NCI-H82 (cell line): ENCODE measurements at places on chromosomes 2 and 18.
A peak's percentile ranks its signal among the peaks of the same experiment; 100 is the strongest.

- no peak for DNase-seq
These were observed 85.3 kb downstream of the FEZ2 start for GRCh38 chr2:36512705-36513104.

- DNase-seq: peak; percentile 22
These were observed 220.7 kb downstream of the PRKCE start for GRCh38 chr2:45872211-45872610.

DNA sequence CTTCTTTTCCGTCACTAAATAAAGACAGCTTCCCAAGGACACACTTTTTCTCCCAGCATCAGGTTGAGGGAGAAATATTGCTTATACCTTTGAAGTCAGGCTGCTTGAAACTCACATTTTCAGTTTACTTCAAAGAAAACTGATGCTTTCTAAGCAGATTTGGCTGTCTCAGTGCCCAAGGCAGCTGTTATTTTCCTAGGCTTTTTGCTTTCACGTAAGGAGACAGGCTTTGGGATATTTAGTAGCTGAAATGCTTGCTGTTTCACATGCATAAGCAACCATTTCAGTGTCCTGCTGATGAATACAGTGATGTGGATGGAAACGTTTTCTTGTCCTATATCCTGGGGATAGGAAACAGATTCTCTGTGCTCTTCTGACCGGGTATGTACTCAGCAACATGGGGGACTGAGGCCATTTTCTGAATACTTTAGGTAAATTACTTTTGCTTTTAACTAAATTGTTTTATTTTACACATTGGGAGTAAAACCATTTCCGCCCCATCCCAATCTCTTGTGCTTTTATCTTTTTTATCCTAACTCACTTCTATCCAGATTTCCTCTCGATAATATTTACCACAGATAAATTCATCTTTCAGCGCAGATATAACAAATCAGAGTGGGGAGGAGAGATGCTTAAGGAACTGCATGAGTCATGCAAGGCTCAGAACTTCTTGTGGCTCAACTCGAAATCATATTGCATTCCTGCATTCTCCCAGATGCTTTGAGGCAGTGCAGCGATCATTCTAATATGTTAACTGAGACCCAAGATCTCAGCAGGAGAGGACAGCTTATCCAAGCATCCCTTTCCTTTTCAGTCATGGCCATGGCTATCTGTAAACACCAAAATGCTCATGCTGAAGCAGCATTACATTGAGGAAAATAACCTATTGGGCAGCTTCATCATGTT is 22.2 kb downstream of the GALR1 start:
- no peak for DNase-seq

DNA sequence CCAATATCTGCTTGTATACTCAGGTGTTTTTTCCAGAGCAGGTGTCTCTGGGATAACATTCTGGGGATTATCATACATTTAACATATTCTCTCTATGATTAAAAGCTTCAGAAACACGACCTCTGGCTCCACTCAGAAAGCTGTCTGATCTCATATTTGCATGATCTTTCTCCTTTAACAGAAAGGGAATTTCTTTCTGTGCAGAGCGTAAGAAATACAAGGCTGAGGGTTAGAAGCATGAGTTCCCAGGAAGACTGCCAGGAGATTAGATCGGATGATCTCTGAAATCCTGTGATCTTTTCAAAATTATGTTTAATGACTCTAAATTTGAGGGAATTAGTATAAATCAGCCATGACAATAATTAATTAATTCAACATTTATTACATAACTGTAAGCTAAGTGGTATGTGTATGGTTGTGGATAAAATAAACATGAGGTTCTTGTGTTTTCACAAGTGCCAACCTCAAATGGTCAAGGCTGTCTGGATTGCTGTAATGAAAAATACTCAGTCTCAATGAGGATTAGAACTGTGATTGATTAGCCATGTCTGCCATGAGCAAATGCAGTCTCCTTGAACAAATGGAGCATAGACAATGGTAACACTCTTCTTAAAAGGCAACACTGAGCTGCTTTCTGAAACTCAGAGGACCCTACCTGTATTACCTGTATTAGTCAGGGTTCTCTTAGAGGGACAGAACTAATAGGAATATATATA is 304.9 kb downstream of the STK39 start:
- peak; percentile 82 for DNase-seq

GRCh38 chr2:237962432-237963084 is 4.3 kb upstream of the UBE2F start:
- DNase-seq: no peak

DNA sequence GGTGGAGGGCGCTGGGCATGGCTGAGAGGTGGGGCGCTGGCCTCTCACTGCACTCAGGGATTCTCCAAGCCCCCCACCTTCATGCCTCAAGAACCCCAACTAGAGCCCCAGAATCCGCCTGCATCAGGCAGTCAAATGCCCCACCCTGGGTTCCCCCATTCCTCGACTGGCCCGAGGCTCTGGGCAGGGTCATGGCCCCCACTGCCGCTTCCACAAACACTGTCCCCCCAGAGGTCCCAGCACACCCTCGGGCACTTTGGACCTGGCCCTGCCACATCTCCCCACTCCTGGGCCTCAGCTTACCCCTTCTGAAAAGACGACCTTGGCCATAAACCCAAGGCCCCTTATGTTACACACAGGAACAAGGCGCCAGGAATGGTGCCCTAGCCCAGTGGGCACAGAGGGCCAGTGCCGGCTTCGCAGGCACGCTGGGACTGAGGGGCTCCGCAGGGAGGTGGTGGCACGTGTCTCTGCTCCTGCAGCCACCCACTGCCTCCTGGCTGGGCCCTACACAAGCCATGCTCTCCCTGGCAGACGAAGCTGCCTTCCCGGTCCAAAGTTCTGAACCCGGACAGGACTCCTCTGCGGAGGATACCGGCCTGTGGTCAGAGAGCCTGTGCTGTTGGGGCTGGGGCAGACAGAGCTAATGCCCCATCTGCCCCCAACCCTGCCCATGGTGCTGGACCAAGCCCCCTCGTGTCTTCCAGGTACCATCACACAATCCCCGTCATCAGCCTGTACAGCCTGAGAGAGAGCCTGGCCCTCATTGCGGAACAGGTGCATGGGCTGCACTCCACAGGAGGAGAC is 6.8 kb downstream of the AGXT start:
- no peak for DNase-seq

DNA sequence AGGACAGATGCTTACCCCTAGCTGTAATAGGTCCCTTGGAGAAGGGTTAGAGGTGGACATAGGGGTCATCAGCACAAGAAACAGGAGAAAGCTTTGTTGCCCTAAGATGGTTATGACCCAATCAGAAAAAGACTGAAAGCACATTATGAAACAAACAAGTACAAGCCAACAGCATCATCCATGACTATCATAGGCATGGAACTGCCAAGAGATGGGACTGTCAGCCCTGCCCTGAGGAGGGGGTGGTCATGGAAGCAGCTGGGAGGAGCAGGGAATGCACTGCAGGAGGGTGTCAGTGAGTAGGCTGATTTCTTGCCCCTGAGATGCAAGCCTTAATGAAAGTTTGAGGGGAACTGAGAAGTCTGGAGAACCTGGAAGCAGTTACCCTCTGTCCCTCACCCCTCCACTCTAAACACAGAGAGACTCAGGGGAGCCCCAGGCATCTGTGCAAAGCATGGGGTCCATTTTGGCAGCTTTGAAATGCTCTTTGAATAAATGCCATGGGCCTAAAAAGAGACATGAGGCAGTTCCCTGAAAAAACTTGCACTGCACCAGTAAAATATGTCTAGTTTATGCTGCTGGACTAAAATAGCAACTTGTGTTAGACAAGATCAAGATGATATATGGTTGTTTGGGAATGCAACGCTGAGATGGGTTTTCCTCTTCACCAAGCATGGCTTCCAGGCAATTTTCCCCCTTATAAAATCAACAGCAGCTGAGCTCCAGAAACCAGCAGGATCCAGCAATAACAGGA is 122.7 kb upstream of the ZFP36L2 start:
- no peak for DNase-seq

- DNase-seq: no peak
These were observed 3.0 kb upstream of the CEP68 start for GRCh38 chr2:65053199-65053598.

- DNase-seq: no peak
These were observed 130.9 kb downstream of the EXOC6B start for GRCh38 chr2:72694715-72695496.

GRCh38 chr2:43414586-43415135 is 181.2 kb downstream of the THADA start:
- no peak for DNase-seq

DNA sequence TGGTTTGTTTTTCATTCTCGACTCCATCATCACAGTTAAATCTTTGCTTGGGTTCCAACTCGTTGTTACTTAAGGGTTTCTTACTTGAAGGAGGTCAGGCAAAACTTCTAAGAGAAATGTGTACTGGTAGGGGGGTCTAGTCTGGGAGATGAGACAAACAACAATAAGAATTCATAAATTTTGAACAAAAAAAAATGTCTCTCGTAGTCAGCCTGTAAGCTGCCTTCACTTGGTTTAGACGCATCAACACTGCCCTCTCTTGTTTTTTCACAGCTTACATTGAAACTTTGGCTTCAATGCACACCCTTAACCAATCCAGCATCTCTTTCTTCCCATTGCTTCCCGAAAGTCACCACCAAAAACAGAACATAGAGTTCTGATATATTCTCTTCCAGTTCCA is 576.4 kb upstream of the PIK3C3 start:
- DNase-seq: peak; percentile 15

DNA sequence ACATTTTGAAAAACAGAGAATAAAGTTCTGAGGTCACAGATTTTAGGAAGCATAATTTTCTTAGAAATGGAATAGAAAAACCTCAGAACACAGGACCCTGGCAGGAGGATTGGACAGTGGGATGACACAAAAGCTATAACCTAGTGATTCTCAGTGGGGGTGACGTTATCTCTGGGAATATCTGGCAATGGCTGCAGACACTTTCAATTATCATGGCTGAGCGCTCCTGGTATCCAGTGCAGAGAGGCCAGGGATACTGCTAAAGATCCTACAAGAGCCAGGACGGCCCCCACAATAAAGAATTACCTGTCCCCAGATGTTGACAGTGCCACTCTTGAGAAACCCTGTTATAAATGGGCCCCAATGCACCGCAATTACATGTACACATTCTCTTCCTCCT is 117.2 kb upstream of the SPRED2 start:
- DNase-seq: no peak

GRCh38 chr2:23436346-23437098 is 51.5 kb downstream of the KLHL29 start:
- DNase-seq: no peak

- no peak for DNase-seq
These were observed 24.1 kb downstream of the DYNC1I2 start for GRCh38 chr2:171711351-171711750.

GRCh38 chr2:74812787-74813590 is 20.9 kb upstream of the HK2 start:
- DNase-seq: no peak

GRCh38 chr2:53641290-53641689 is 126.3 kb upstream of the CHAC2 start:
- DNase-seq: no peak
